RWPE1 (cell line): ENCODE measurements at places on chromosomes 3 and 15.

GRCh38 chr3:160665231-160665630 lies 11.7 kb upstream of the ARL14 start:
- no peak for DNase-seq

- DNase-seq = no peak
Measured at GRCh38 chr3:52874160-52874701, 23.1 kb downstream of the STIMATE start.

DNA sequence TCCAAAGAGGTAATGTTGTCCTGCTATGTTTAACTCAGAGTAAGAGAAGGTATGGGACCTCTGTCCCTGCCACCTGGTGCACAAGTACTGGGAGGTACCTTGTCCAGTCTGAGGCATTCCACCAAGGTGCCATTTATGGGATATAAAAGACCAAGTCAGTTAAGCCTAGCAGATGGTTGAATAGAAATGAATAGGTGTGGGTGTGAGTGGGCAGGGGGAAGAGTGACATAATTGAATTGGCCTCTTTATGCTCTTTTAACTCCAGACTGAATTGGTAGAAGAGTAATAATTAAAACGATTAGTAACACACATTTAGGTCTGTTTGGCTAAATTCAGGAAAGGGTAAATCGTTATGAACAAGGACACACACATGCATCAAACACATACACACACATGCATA lies 562 bp downstream of the ADGRG7 start:
- no peak for DNase-seq

- no peak for DNase-seq
Measured at GRCh38 chr15:60883691-60884640, 345.1 kb downstream of the RORA start.

DNA sequence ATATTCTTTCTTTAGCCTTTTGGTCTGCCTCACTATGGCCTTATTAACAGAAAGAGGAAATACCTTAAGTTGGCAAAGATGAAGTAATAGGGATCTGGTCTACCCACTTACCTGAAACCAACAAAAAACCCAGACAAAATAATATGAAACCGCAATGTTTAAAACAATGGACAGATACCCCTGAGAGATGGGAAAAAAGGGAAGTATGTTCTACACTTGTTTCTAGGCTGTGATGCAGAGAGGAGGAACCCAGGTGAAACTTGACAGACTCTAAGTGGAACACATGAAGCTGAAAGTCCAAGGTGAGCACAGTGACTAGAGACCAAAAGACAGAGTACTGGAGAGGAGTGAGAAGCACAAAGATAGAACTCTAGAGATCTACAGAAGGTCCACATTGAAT lies 78.4 kb downstream of the NR2E3 start:
- no peak for DNase-seq

- DNase-seq = peak; percentile 34
Measured at GRCh38 chr3:187629711-187630110, 40.5 kb downstream of the SST start.
